ENCODE measurements at places on chromosomes 5 and 9. TPM values are rescaled to one million over a fixed set of nuclear protein-coding genes. Genes with fewer than 3 reads are reported as not detected.

Gene TTC16
- 0.03 TPM for polyA plus RNA-seq

Gene PCDHGA5
- 1.1 TPM for polyA plus RNA-seq

Gene MTAP
- polyA plus RNA-seq = 15.3 TPM

Gene SLC6A19
- polyA plus RNA-seq = 0.03 TPM

Gene ANP32B
- 5.5 TPM for polyA plus RNA-seq

Measured in H1 (cell line).